AG10803 (cell line): ENCODE measurements at places on chromosomes 2 and 18.

DNA sequence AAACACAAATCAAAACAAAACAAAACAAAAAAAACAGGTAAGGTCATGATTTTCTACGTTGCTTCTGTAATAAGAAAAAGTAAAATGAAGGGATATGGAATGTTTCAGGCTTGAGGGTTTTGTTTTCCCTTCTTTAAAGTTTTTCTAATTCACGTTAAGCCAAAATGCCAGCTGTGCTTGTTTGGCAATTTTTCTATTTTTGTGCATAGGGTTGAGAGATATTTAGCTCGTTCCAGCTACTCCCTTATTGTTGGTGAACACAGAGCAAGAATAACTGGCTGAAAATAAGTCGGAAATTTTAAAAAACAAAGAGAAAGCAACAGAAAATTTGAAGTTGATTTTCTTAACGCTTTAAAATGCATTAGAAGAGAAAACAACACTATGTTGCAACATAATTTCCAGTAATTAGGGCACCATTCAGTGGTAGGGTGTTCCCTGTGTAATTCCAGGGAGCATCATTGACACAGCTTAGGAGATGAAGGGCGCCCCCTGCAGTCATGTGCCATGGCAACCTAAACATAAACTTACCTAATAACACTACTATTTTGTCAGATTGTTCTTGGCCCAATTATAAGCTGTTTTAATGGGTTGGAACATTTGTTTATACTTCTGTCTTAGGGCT is 99.5 kb downstream of the DTNA start:
- peak; percentile 64 for DNase-seq

DNA sequence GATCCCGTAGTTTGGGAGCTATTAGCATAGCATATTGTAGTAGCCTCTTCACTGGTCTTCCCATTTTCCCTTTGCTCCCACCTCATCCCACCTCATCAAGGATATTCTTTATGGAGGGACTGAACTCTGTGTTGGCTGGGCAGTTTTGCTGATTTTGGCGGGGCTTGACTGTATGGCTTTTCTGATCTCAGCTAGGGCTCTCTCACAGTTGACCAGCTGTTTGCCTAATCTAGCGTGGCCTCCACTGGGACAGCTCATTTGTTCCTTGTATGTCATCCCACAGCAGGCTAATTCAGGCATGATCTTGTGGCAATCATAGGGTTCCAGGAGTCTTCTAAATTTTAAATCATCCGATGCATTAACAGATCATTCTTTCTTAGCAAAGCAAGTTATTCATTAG is 30.2 kb upstream of the MTX2 start:
- DNase-seq: no peak

DNA sequence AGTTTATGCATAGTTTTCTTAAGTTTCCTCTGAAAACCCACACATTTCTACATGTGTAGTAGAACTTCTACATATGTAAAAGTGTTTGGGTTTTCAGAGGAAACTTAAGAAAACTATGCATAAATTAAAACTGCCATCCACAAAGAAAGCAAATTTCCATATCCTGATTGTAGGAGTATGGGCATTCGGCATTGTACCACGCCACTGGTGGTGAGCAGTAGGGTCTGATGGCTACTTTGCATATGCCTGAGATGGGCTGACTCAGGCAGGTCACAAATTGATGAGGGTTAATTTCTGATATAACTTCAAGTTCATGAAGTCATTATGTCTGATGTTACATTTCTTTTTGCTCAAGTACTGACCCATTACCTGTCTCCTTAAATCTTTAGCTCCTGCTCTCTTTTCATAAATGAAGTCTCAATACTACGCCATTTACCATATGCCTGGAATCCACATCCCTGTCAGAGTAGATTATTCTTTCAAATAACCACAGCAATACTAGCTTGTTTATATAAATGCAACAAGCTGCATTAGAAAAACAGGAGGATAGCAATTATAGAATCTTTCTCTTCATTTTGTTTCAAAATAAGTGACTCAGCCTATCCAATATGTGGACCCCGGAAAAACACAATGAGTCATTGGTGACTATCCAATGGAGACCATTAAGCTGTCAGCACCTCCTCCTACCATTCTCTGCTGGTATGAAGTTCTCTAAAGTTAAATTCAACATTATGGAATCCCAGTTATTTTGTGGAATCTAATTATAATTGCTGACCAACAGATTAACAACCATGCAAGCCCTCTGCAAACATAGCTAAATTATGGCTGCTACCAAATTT is 355.2 kb upstream of the UBE2E3 start:
- peak; percentile 96 for DNase-seq

- no peak for DNase-seq
These were observed 2167.3 kb upstream of the CELF4 start for GRCh38 chr18:39732918-39733317.

DNA sequence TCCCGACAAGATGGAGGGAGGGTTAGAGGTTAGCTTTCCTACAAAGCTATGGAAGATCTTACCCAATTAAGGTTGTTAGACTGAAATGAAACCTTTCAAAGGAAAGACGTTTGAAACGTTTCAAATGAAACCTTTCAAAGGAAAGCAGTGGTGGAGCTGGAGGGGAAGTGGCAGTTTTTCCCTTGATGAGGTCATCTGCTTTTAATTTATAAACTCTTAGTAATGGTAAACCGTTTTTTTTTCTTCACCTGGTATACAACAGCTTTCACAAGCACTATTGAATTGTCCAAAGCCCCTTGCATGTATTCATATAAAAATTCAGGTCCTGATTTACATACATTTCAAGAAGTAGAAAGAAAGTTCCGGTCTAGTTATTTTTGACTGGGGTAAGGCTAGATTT is 7.4 kb downstream of the PMAIP1 start:
- peak; percentile 8 for DNase-seq

GRCh38 chr18:22024924-22025323 is 144.5 kb upstream of the GATA6 start:
- no peak for DNase-seq
